Tibial nerve (tissue), 4 donors: ENCODE measurements at places on chromosomes 4 and X. TPM values are rescaled to one million over a fixed set of nuclear protein-coding genes. Genes with fewer than 3 reads are reported as not detected.

DNA sequence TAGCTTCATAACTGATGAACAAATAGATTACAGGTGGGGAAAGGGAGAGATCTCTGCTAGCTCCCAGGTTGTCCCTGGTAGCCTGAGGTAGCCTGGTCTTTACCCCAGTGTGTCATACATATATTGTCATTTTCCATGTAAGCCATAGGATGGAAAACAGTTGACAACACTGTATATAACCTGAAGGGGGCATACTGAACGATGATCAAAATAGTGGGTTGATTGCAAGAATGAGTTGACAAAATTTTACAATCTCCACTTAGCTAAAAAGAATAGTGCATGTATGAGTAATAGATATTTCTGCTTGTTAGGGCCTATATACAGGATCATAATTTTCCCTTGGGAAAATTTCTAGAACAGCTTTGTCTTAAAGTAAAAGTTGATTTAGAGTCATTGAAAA, 304.1 kb upstream of the HAND2 start:
- no peaks in the 10 kb centered on the region for H3K36me3 ChIP-seq
- H3K27ac ChIP-seq: no peak overlapping the region
- no peaks in the 10 kb centered on the region for H3K4me1 ChIP-seq
- DNase-seq: no peak

DNA sequence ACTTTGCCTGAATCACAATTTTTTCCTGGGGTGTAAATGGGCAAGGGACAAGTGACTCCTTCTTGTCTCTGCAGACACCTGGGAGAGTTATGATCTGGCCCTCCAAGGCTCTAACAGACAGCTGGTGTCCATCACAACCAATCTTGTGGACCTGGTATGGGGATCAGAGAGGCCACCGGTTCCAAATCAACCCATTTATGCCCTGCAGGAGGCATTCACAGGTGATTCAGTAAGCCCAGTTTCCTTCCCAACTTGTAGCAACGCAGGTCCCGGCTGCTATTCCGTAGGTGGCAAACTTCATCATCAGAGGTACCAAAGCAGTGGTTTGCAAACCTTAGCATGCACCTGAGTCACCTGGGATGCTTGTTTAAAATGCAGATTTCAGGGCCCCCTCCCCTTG, 8.8 kb downstream of the XPNPEP2 start:
- DNase-seq: no peak
- H3K36me3 ChIP-seq: no peaks in the 10 kb centered on the region
- no peaks in the 10 kb centered on the region for H3K4me1 ChIP-seq
- no peaks in the 10 kb centered on the region for H3K27me3 ChIP-seq
- no peak overlapping the region for H3K27ac ChIP-seq

The VCX gene
- total RNA-seq: not detected

DNA sequence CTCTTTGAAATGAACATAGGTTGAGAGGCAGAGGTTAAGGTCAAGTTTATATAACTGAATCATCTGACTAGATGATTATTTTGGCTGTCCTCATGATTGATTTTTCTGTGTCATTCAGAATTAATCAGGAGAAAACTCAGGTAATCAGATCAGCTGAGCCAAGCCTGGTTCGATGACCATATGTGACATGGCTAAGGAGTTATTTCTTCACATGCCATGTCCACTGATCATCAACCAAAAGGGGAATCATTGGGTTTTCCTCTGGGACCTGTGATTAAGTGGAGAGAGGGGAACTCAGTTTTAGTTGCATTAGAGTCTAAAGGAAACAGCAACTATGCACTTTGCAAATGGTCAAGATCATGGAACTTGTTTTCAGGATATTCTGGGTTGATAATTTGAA, 20.3 kb upstream of the PACRGL start:
- H3K4me3 ChIP-seq: no peak overlapping the region
- peaks cover 5% of the 10 kb centered on the region for H3K4me1 ChIP-seq
- H3K27ac ChIP-seq: no peak overlapping the region

The WDR17 gene
- 8.5 TPM for total RNA-seq

The C4orf46 gene
- 1.3 TPM for total RNA-seq

DNA sequence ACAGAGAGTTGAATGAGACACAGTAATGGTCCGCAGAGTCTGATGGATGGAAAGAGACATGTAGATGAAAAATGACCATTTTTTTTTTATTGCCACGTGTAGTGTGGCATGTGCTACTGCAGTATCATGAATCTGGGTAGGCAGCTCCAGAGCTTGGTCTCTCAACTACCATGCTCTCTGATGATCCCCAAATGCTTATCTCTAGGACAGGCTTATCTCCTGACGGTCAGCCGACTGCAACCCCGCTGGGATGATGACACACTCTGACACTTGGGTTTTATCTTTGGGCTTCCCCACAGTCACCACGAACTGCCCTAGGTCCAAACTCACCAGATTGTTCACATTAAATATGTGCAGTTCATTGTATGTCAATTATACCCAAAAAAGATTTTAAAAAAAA, 239.7 kb downstream of the QDPR start:
- H3K27ac ChIP-seq: no peak overlapping the region
- no peak for DNase-seq
- no peaks in the 10 kb centered on the region for H3K4me1 ChIP-seq
- H3K4me3 ChIP-seq: no peak overlapping the region

GRCh38 chrX:155056877-155057792, 13.8 kb downstream of the CMC4 start:
- peaks cover 12% of the 10 kb centered on the region for H3K4me1 ChIP-seq
- no peaks in the 10 kb centered on the region for H3K36me3 ChIP-seq
- peak overlapping the region; percentile 50 for H3K27ac ChIP-seq
- no peaks in the 10 kb centered on the region for H3K27me3 ChIP-seq
- H3K4me3 ChIP-seq: no peak overlapping the region

GRCh38 chrX:103823591-103823990, 8.5 kb downstream of the RAB9B start:
- DNase-seq: no peak
- no peak overlapping the region for H3K27ac ChIP-seq
- peaks cover 10% of the 10 kb centered on the region for H3K27me3 ChIP-seq
- H3K4me3 ChIP-seq: no peak overlapping the region
- no peaks in the 10 kb centered on the region for H3K4me1 ChIP-seq
- H3K36me3 ChIP-seq: no peaks in the 10 kb centered on the region

The CTAG1A gene
- total RNA-seq: not detected

The MBNL3 gene
- 13.8 TPM for total RNA-seq

DNA sequence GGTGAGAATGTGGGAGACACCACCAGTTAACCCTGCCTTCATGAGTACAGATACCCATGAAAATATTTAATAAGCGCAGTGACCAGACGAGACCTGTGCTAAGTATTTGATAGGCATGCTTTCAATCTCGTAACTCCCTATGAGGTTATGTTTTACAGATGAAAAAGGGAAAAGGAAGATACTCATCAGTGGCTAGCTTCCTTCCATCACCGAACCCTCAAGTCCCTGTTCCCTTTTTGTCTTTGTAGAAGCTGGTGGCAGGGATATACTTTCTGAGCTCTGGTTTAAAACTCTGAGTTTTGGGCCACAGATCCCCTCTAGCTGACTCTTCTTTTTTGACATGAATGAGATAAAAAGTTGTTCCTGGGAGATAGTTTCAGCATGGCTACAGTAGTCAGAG, 26.3 kb downstream of the AFF1 start:
- peak overlapping the region; percentile 11 for H3K27ac ChIP-seq
- H3K4me1 ChIP-seq: peaks cover 16% of the 10 kb centered on the region
- no peak for DNase-seq
- H3K27me3 ChIP-seq: no peaks in the 10 kb centered on the region
- H3K36me3 ChIP-seq: no peaks in the 10 kb centered on the region

GRCh38 chrX:107025545-107025944, 25.5 kb upstream of the MORC4 start:
- H3K4me3 ChIP-seq: no peak overlapping the region
- no peak overlapping the region for H3K27ac ChIP-seq
- no peaks in the 10 kb centered on the region for H3K4me1 ChIP-seq
- peaks cover 10% of the 10 kb centered on the region for H3K27me3 ChIP-seq
- no peaks in the 10 kb centered on the region for H3K36me3 ChIP-seq

GRCh38 chr4:28723371-28723770, 1862.7 kb downstream of the STIM2 start:
- no peaks in the 10 kb centered on the region for H3K36me3 ChIP-seq
- DNase-seq: no peak
- no peaks in the 10 kb centered on the region for H3K27me3 ChIP-seq
- H3K4me1 ChIP-seq: no peaks in the 10 kb centered on the region
- no peak overlapping the region for H3K27ac ChIP-seq

GRCh38 chrX:63738696-63739095, 46.3 kb downstream of the ARHGEF9 start:
- no peak overlapping the region for H3K4me3 ChIP-seq
- no peak for DNase-seq
- no peaks in the 10 kb centered on the region for H3K27me3 ChIP-seq
- no peak overlapping the region for H3K27ac ChIP-seq

The LEF1 gene
- 1.9 TPM for total RNA-seq

The VCX3A gene
- not detected for total RNA-seq

- H3K4me1 ChIP-seq: no peaks in the 10 kb centered on the region
- DNase-seq: no peak
- no peaks in the 10 kb centered on the region for H3K27me3 ChIP-seq
- no peak overlapping the region for H3K4me3 ChIP-seq
These were observed 182.5 kb upstream of the ARX start for GRCh38 chrX:25198253-25198652.

The PAGE1 gene
- not detected for total RNA-seq

GRCh38 chr4:183349673-183350072, 27.4 kb upstream of the CLDN24 start:
- DNase-seq: no peak
- no peaks in the 10 kb centered on the region for H3K27me3 ChIP-seq
- no peak overlapping the region for H3K27ac ChIP-seq
- no peaks in the 10 kb centered on the region for H3K4me1 ChIP-seq

The GAGE1 gene
- not detected for total RNA-seq

DNA sequence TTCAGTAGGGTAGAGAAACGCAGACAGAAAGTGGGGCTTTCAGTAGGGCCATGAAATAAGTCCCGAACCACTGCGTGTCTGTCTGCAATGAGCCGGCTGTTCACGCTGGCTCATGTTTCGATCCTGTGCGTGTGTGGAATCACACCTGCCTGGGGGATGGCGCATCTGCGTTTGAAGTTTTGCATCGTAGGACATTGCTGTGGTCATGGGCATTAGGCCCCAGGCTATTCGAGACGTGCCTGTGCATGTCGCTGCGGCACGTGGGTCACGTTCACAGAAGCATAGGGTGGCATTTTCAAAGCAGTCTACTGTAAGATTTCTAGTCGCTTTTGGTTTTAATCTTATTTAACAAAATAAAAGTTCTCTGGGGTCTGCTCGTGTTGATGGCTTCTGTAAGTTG, 25.5 kb upstream of the HGFAC start:
- no peak overlapping the region for H3K27ac ChIP-seq
- no peak for DNase-seq
- no peaks in the 10 kb centered on the region for H3K27me3 ChIP-seq
- peaks cover 55% of the 10 kb centered on the region for H3K36me3 ChIP-seq

- H3K4me1 ChIP-seq: no peaks in the 10 kb centered on the region
- H3K27ac ChIP-seq: no peak overlapping the region
- H3K4me3 ChIP-seq: no peak overlapping the region
- H3K36me3 ChIP-seq: peaks cover 29% of the 10 kb centered on the region
These were observed 21.8 kb downstream of the NOP14 start for GRCh38 chr4:2941138-2942036.

DNA sequence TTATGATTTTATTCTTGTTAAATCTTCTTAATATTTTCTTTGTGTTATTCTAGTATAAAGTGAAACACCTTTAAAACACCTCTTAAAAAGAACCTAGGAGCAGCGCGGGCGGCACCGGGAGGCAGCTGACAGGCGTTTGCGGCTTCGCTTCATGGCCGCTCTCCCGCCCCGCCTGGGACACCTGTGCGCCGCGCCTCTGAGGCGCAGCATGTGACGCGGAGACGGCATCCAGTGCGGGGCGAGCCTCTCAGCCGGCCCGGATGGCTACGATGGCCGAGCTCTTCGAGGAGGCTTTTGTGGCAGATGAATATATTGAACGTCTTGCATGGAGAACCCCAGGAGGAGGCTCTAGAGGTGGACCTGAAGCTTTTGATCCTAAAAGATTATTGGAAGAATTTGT, 1592.7 kb downstream of the TECRL start:
- H3K4me3 ChIP-seq: no peak overlapping the region
- H3K4me1 ChIP-seq: no peaks in the 10 kb centered on the region
- DNase-seq: no peak
- no peaks in the 10 kb centered on the region for H3K27me3 ChIP-seq
- no peak overlapping the region for H3K27ac ChIP-seq

The PWWP3B gene
- 18.0 TPM for total RNA-seq

The ZMAT1 gene
- 34.5 TPM for total RNA-seq

DNA sequence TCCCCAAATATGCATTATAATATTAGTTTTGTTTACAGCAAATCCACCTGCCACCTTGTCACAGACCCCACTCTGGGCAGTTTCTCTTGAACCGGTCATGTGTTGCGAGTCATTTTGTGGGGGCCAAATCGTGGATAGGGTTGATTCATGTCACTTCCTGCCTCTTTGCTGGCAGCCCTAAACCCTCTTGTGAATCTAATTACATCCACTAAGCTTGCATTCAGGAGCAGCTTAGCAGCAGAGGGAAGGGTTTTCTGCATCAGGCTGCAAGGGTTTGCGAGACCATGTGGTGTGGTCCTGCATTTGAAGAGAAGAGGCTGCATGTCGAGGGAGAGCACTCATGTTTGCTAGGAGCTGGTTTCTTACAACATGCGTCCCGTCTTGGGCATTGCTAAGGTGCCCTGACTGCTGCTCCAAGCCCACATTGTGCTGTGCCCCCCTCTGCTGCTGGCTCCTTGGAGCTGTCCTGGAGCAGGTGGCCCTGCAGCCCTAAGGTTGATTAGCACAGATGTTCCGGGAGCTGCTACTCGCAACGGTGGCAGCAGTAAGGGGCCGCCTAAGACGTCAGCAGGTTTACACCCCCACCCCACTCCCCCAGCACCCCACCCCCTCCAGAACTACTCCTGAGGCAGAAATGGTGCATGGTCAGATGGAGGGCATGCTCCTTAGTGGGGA, 88.9 kb upstream of the CLDN34 start:
- H3K36me3 ChIP-seq: no peaks in the 10 kb centered on the region
- H3K27ac ChIP-seq: no peak overlapping the region
- no peak overlapping the region for H3K4me3 ChIP-seq
- peaks cover 4% of the 10 kb centered on the region for H3K27me3 ChIP-seq
- DNase-seq: no peak
- H3K4me1 ChIP-seq: no peaks in the 10 kb centered on the region
